ENCODE measurements at places on chromosomes 6 and 20.

- DNase-seq: no peak
Observed at GRCh38 chr20:48679599-48679998, 148.2 kb downstream of the PREX1 start.

GRCh38 chr6:13523826-13524622 lies 36.6 kb upstream of the GFOD1 start:
- no peak for DNase-seq

- DNase-seq: no peak
Observed at GRCh38 chr20:64238115-64238825, 17.3 kb upstream of the PCMTD2 start.

GRCh38 chr6:25387911-25388310 lies 108.7 kb downstream of the CARMIL1 start:
- no peak for DNase-seq

- no peak for DNase-seq
Observed at GRCh38 chr6:119612911-119613381, 263.4 kb upstream of the MAN1A1 start.

- DNase-seq: no peak
Observed at GRCh38 chr20:11582060-11582459, 335.6 kb upstream of the BTBD3 start.

GRCh38 chr20:25076731-25077609 lies 5.0 kb downstream of the VSX1 start:
- no peak for DNase-seq

DNA sequence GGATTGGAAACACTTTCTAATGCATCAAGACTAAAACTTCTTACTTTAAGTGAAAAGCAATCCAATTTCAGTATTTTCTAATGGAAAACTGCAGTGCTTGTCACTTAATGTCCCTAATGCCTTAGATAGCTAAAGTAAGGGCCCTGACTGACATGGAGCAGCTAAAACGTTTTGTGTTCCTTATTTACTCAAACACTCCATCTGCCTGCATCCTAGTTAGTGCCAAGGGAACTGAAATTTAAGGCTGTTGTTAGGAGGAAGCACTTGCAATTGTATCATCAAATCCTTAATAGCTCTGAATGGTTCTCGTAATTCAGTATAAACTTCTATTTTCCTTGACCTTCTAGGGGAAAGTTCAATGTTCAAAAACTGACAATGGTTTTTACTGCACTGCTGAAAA lies 127.4 kb downstream of the GJA10 start:
- no peak for DNase-seq

DNA sequence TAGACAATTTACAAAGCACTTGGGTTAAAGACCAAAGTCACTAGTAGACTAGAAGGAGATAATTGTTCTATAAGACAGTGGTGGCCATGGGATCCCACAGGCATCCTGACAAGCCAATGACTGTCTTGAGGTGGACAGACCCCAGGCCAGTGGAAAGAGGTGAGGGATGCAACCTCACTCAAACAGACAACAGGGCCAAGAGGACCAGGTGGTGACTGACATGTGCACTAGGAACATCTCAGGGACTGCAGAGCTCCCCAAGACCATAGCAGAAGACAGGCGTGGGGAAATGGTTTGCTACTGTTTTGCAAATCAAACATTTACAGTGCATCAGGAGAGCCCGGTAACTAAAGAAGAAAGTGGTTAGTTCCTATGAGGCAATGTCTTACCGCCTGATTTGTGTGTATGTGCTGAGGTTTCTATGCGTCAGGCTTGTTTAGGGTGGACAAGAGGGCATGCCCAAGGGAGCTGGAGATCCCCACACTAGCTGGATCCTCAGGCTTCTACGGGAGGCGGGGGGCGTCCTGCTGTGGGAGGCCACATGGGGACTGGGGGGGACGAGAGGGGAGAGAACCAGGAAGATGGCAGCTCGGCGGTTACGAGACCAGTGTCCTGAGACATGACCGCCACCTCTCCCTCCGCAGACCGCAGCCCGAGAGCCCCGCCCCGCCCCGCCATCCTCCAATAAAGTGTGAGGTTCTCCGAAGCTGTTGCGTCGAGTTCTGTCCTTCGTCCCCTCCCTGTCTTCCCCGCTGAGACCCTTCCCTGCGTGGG lies 623 bp upstream of the MRPS26 start:
- peak; percentile 26 for DNase-seq

- DNase-seq: no peak
Observed at GRCh38 chr6:139927236-139927635, 552.8 kb upstream of the CITED2 start.

GRCh38 chr6:139369568-139370282 lies 4.7 kb downstream of the CITED2 start:
- no peak for DNase-seq

GRCh38 chr6:39169448-39170344 lies 54.7 kb upstream of the SAYSD1 start:
- no peak for DNase-seq

DNA sequence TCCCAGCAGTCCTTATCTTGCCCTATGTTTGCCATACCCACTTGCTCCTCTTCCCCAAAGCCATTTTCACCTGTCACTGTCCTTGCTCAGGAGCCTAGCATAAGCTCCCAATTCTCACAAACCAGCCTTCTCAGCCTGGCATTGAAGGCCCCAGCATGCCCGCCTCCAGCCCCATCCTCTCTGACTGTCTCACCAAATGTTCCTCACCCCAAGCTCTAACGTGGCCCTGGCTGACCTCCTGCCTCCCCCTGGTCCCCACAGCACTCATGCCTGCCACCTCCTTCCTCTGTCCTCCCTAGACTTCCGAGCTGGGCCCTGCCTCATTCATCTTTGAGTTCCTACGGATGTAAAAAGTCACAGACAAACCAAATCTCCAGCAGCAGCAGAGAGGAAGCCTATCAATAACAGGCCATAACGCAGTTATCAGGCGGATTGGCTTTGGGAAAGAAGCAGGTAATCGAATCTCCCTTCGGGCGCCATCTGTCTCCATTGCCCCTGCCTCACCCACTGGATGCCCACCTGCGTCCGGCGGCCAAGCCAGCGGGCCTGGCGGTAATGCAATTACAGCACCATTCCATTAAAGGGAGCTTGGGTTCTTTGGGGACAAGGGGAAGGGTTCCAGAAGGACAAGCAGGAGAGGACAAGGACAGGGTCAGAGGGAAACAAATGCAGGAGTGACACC lies 104.4 kb downstream of the MRPL14 start:
- no peak for DNase-seq

DNA sequence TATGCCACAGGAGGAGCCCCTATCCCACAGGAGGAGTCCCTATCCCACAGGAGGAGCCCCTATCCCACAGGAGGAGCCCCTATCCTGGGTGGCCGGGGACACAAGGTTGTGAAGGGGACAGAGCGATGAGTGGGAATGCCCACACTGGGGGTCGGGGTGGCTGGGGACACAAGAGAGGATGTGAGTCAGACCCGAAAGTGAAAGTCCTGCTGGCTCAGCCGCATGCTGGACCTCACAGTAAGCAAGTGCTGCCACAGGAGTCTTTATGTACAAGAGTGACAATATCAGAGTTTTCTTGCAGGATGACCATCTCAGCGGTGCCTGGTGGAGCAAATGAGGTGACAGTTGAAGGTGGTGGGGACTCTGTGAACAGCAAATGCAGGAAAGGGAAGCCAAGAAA lies 93.7 kb downstream of the PSMB1 start:
- DNase-seq: no peak

- DNase-seq: no peak
Observed at GRCh38 chr6:135810486-135810885, 41.0 kb upstream of the PDE7B start.

DNA sequence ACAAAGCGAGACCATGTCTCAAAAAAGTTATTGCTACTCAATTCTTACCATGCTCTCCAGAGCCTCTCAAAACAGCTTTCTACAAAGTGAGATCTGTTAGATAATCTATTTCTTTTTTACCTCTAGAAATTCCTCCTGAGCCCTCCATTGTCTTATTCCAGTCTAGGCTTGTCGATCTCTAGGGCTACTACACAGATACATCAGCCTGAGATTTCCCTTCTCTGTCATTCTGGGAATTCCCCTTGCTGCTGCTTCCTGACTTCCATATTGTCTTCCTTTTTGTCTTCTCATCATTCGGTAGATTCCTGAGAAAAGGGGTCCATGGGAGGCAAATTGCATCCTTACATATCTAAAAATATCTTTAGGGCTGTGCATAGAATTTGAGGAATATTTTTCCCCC lies 75.6 kb upstream of the GNRH2 start:
- DNase-seq: no peak

- no peak for DNase-seq
Observed at GRCh38 chr20:63427206-63427605, 45.2 kb downstream of the KCNQ2 start.

DNA sequence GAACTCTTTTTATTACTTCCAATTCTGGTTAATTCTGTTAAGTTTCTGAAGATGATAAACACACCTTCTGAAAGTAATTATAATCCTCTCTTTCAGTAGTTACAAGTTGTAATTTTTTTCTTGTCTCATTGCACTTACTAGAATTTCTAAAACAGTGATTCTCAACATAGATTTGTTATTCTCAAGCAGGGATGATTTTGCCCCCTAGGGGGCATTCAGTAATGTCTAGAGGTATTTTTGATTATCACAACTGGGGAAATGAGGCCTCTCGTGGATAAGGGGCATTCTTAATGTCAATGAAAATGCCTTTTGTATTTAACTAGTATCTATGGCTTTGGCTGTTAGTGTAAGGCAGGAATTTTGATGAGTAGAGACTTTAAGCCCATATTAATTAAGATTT lies 39.4 kb upstream of the MAFB start:
- DNase-seq: no peak

- no peak for DNase-seq
Observed at GRCh38 chr20:57598060-57598459, 22.2 kb downstream of the ZBP1 start.

DNA sequence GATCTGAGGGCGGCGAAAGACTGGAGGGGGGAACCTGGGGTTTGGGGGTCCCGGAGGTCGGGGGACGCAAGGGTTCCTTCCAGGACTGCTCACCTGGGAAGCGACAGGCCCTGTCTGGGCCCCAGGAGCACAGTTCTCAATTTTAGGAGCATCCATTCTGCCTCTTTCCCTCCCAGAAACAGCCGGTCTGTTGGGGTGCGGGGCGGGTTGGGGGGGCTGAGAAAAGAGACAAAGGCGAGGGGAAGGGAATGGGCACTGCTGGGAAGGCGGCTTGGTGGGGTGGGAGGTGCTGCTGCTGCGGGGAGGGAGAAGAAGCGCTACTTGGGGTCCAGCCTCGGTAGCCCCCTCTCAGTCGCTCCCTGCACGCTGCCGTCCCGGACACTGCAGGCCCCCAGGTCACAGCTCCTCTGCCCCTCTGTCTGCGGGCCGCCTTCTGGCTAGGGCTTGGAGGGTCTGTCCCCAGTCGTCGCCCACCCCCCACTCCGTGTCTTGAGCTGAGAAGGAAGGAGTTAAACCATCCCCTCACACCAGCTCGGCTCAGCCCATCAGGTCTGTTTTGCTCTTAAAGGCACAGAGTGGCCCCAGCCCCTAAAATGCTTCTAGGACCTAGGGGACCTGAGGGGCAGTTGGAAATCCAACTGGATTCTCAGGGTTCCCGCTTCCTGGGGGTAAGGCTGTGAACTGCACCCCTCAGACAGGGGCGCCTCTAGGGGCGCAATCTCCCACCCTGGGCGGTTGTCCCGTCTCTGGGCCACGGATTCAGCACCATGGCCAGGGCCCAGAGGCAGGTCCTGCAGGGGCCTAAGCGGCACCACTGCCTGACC lies 690 bp downstream of the GDAP1L1 start:
- DNase-seq: no peak

DNA sequence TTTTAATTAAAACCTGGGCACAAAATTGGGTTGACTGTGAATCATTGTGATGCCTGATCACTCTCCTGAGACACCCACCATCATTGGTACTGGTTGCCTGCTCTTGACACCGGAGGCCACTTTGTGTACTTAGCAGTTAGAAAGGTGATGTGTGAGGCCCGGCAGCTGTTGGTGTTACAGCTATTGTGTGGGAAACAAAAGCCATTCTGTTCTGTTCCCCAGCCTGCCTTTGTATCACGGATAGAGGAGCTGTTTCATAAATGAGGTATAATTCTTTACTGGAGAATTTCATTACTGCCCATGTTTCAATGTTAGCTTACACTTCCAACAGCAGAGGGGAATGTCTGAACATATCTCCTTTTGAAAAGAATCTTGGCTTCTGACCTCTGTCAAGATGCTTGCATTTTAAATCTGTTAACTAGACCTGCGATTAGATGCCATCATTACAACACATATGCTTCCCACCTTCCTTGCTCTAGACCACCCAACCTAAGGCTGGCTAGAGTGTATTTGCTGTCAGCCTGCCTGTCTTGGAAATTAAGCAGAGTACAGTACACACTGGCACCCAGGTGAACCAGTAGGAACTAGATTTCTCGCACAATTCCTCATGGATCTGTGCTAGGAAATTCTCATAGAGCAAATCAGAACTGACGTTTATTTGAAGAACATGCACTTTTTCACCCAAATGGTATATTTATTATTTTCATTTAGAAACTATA lies 142.4 kb upstream of the INSM1 start:
- DNase-seq: no peak

DNA sequence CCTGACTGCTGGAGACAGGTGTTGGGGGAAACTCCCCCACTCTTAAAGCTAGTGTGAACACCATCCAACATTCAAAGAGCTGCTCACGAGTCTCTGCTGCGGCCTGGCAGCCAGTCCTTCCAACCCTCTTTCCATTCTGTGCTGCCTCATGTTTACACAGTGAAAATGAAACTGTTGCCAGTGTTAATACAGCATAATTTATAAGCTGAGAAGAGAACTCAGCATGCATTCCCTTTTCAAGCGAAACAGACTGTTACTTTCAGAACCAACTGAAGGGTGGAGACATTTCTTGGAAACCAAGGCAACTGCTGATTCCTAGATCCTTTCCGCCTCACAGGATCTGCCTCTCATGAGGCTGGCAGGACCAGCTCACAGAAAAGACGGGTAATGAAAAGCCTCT lies 533.8 kb upstream of the ID4 start:
- no peak for DNase-seq

- no peak for DNase-seq
Observed at GRCh38 chr20:5535125-5535756, 215.0 kb upstream of the SHLD1 start.

GRCh38 chr6:3072798-3073197 lies 4.5 kb downstream of the RIPK1 start:
- no peak for DNase-seq

- no peak for DNase-seq
Observed at GRCh38 chr6:152695372-152696045, 2.2 kb upstream of the MYCT1 start.

- DNase-seq: no peak
Observed at GRCh38 chr6:156658966-156659821, 118.0 kb upstream of the ARID1B start.

DNA sequence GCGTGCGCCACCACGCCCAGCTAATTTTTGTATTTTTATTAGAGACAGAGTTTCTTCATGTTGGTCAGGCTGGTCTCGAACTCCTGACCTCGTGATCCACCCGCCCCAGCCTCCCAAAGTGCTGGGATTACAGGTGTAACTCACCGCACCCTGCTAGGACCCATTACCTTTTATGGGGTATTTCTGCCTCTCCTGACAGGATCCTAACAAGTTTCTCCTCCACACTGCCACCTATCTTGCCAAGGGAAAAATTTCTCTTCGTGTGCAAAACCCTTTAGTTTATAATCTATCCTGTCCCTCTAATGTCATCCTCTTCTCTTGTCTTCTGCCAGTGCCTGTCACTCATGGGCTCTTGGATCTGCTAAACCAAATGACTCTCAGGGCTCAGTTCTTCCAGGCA lies 1.9 kb downstream of the STMND1 start:
- DNase-seq: no peak

All from stimulated activated CD8-positive, alpha-beta memory T cell treated with anti-CD3 and anti-CD28 coated beads, Interleukin-12 subunit alpha, Interleukin-12 subunit beta, amount 100 ng/mL, for 1 hour (primary cell).